ENCODE measurements at places on chromosomes 3 and 15.

- DNase-seq, result no peak
Observed at GRCh38 chr15:81163961-81164800, 30.1 kb downstream of the CFAP161 start.

DNA sequence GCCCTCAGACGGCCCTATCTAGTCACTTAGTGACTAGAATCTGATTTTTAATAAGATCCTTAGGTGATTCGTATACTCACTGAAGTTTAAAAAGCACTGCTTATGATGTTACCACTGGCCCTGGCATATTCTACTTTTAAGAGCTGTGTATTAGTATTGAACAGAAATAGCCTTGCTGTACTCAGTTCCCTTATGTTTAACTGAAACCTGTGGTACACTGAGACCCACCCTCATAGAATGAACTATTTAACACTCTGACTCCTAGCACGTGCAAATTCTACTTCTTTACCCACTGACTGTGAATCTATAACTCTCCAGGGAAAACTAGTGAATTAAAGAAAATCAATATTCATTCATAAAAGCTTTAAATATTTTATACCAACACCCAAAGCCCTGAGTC is 108.9 kb downstream of the CCNL1 start:
- DNase-seq, result no peak

DNA sequence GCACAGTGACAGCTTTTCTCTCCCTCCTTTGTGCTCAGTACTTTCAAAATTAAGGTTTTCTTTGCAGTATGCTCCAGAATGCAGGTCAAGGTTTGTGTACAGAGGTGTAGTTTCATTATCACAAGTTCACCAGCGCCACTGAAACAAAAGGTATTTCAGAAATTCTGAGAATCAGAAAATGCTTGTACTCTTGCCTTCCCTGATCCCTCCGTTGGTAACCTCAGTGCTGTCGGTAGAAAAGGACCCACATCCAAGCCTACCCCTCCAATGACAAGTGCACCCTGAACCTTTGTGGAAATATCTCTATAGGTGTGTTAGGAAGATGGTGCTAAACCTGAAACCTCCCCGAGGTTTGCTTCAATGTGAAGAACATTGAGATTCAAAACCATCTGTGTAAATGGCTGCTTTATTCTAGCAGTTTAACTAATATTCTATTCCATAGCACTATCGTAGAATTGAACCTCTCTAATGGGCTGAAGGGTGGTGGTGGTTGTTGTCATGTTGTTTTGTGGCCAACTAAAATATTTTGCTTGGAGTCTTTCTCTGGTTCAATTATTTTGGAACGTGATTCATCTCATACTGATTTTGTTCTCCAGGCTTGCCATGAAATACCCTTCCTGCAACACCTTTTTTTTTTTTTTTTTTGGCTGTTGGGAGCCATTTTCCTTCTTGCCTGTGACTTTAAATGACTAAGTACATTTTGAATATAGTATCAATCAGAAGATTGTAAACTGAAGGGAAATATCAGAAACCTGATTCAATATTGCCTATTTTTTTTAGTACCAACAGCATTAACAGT is 20.7 kb downstream of the ZBTB38 start:
- DNase-seq, result no peak

GRCh38 chr3:106114848-106115247 is 246.0 kb upstream of the CBLB start:
- no peak for DNase-seq

DNA sequence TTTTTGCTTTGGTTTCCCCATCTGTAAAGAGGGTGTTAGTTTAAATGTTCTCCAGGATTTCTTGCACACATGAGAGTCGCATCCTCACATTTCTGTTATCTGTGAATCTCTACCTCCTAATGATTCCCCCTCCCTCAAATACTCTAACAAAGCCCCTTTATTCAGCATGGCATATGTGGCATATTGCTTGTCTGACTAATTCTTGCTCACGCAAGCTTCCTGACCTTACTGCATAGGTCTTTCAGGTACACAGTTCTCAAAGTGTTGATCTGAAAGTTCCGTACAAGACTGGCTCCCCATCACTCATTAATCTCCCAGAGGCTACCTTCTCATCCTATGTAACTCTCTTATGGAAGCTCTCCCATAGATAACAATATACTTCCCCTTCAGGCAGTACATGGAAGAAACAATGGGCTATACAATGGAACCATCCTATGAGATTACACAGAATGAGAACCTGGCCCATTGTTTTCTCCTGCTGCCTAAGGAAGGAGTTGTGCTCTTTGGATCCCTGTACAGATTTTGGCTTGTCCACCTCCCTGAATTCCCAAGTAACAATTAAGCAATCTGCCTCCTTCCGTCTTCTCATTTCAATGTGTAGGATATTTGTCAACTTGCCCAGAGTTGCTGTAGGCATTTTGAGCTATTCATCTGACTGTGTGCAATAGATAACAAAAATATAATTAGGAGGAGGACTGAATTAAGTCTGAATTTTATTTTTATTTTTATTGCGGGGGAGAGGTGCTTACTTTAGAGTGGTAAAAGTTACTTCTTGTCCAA is 51.0 kb downstream of the PPARG start:
- DNase-seq, result no peak

DNA sequence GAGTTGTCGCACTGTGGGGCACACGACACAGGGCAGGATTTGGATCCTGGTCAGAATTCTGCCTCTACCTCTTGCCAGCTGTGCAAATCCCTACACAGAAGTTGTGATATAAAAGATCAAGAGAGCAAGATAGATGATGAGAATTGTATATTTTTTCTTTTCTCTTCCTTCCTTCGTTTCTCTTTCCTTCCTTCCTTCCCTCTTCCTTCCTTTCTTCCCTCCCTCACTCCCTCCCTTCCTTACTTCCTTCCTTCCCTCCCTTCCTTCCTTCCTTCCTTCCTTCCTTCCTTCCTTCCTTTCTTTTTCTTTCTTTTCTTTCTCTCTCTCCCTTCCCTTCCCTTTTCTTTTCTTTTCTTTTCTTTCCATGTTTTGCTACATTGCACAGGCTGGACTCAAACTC is 12.0 kb upstream of the AHSG start:
- DNase-seq, result no peak

DNA sequence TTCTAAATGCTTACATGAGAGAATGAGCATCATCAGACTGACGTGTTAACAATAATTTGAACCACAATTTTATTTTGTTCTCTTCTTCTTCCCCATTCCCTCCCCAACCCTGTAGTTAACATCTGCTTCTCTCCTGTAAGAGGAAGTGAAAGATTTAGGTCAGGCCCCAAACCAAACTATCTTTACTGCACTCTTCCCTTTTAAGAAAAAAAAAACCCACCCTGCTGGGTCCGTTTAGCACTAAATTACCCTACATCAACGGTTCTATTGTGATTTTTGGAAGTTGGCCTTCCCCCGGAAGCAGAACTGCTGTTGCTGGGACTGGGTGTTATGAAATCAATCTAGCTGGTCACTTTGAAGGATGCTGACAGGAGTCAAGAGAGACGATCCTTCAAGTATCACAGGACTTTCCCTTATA is 49.4 kb downstream of the NFKBIZ start:
- no peak for DNase-seq

DNA sequence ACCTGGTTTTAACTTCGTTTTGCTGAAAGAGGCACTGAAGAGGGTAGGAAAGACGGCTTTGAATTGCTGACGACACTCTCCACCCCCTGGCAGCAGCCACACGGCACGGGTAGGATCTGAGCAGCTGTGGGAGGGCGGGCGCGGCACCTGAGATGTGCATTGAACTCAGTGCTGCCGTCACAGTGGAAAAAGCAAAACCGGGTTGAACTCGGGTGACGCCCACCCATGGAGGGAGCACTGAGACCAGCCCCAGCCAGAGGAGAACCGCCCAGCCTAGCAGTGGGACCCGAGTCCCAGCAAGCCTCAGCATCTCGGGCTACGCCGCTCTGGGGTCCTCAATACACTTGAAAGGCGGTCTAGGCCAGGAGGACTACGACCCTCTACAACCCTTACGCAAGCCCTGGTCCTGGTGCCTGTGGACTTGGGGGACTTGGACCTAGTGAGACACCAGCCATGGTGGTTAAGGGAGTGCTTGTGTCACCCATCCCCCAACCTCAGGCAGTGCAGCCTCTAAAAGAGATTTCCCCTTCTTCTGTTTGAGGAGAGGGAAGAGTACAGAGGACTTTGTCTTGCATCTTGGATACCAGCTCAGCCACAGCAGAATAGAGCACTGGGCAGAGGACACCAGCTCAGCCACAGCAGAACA is 50.0 kb upstream of the RPL35A start:
- no peak for DNase-seq

DNA sequence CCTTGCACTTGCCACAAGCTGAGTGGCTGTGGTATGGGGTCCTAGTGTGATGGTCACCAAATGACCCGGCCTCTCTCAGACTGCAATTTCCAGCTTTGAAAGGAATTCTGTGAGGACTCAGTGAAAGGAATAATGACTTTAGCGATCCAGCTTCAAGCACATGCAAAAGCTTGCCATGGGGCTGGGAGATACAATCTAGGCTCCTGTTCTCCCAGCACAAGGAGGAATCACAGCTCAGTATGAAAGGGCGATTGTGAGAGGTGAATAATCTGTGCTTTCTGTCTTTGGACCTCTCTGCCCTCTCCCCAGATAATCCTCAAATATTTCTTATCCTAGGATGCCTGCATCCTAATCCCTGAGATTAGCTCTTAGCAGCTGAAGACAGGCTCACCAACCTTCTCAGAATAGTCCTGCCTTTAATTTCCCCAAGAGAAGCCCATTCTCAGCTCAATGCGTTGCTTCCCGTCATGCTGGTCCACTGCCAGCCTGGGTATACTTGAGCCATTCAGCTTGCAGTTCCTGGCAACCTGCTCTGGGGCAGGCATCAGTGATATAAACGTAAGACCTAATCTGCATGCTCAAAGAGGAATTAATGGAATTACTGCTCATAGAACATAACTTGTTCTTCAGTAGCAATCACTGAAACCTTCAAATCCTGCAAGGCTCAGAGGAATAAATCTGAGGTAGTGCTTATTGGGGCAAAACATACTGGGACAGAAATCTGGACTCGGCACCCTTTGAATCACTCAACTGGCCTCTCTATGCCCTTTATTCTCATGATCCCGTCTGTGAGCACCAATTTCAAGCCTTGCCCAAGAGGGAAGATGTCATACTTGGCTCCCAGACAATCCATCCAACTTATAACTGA is 15.1 kb downstream of the TLNRD1 start:
- no peak for DNase-seq

- no peak for DNase-seq
Observed at GRCh38 chr15:42819786-42820185, 82.9 kb upstream of the CDAN1 start.

DNA sequence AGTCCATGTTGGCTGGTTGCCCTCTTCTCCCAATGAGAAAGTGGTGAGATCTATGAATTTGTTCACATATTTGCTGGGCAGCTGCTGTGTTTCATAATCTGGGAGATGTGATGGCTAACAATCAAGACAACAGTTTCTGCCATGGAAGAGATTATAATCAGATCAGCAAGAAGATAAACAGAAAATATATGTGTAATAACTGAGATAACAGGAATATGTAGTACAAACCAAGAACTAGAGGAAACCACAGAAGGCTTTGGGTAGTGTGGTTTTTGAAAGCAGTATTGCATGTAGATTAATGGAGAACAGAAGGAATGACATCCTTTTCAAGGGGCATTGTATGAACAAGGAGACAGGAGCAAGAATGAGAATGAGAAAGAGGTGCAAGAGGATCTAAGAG is 12.2 kb upstream of the CSTA start:
- DNase-seq, result no peak
